ENCODE measurements at places on chromosomes 1 and 21. TPM values are rescaled to one million over a fixed set of nuclear protein-coding genes. Genes with fewer than 3 reads are reported as not detected.

DNA sequence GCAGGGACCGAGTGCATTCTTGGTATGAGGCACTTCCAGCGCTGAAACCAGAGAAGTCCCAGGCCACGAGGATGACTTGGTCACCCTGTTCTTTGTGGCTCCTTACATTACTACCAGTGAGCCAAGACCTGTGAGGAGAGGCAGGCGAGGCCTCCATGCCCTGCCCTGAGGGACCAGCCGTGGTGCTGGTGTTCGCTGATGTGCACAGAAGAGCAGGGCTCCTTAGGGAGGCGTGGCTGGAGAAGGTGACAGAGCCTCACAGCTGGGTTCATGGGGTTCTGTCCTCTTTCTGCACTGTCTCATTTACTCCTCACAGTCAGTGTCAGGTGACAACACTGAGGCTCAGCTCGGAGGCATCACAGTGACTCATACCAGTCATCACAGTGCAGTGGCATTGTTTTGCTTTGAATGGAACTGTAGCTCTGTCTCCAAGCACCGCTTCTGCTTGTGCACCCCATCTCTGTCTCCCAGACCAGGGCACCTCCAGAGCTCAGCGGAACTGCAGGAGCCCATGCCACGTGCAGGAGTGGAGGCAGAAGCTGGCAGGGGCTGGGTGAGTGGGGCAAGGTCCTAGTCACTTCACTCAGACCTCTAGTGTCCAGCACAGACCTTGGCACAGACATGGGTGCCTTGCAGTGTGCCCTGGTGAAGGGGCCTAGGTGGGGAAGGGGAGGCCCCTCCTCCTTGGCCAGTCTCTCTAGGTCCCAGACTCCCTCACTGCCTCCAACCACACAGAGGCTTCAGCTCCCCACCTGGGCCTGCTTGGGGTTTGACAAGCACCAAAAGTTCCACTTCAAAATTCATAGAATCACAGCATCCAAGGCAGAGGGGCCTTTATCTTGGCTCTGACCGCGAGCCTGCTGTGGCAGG lies 310.9 kb downstream of the MATN1 start:
- DNase-seq: no peak

GRCh38 chr1:173925306-173926242 lies 8.4 kb upstream of the SERPINC1 start:
- DNase-seq: no peak

GRCh38 chr21:39685991-39686390 lies 59.0 kb upstream of the IGSF5 start:
- DNase-seq: no peak

- DNase-seq: no peak
These were observed 51.6 kb upstream of the CNTN2 start for GRCh38 chr1:204991342-204991844.

GRCh38 chr1:68624233-68624632 lies 127.4 kb upstream of the DEPDC1 start:
- no peak for DNase-seq

DNA sequence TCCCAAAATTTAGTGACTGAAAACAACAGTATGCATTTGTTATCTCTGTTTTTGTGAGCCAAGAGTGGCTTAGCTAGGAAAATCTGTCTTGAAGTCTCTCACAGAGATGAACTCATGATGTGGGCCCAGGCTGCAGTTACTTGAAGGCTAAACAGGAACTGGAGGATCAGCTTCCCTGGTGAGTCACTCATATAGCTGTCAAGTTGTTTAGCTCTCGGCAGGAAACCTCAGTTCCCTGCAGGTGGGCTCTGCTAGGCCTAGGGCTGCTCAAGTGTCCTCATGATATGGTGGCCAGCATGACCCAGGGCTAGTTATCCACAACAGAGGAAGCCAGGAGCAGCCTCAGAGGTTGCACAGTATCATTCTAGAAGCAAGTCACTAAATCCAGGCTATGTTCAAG lies 30.2 kb upstream of the DDX59 start:
- no peak for DNase-seq

- no peak for DNase-seq
These were observed 1.9 kb upstream of the MPZ start for GRCh38 chr1:161311595-161312181.

- DNase-seq: no peak
These were observed 42.6 kb upstream of the RALGPS2 start for GRCh38 chr1:178682429-178682828.

GRCh38 chr1:26693599-26694572 lies 1.9 kb upstream of the ARID1A start:
- DNase-seq: no peak

GRCh38 chr1:91697416-91697815 lies 188.5 kb downstream of the TGFBR3 start:
- DNase-seq: no peak

DNA sequence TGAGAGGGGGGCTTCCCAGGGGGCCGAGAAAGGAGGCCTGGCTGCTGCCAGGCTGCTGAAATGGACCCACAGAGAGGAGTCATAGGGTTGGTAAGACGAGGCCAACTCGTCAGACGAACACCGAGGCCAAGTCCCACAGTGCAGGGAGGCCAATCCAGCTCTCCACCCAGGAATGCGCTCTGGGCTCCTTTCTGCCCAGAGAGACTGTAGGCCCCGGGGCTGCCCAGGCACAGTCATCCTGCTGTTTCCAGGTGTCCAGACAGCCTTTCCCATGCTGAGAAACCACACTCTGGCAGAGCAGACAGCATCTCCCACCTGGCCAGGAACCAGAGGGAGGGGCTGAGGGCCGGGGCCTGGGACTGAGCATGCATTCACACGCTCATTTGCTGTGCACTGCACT lies 26.7 kb upstream of the RSPO1 start:
- no peak for DNase-seq

DNA sequence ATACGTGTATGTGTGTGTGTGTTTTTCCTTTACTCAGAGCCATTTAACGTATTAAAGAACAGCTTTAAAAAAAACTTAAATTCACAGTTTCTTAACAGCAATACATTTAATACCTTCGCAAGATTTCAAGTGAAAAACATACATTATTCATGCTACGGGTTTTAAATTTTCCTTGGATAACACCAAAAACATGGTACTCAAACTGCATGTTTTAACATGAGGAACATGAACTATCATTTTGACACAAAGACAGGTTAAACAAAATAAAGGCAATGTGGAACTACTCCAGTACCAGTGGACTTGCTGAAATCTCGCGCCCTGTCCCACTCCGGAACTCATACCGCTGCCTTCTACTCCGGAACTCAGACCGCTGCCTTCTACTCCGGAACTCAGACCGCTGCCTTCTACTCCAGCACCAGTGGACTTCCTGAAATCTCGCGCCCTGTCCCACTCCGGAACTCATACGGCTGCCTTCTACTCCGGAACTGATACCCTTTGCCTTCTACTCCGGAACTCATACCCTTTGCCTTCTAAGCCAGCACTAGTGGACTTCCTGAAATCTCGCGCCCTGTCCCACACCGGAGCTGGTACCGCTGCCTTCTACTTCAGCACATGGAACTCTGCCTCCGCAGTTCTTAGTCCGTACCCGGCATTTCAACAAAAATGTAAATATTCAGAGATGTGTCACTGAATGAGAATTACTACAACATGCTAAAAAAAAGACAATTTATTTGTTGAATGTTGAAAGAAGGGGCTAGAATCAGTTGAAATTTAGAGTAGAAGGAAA lies 148.6 kb downstream of the NCAM2 start:
- DNase-seq: no peak

- DNase-seq: no peak
These were observed 217.2 kb downstream of the RPS6KC1 start for GRCh38 chr1:213268221-213268620.

DNA sequence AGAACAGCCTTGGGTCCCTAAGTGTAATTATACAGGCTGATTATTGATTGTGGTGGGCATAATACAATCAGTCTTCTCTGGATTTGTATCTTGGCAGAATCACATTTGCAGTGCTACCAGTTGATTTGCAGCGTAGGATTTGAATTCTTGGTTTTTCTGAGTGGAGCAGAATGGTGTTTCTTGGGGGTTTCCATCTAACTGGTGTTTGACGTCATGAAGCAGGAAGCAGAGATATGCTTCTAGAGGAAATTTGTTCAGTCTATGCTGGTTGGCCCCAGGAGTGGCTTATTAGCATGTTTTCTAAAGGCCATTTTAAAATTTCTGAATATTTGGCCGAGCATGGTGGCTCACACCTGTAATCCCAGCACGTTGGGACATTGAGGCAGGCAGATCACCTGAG lies 3.4 kb downstream of the CTTNBP2NL start:
- no peak for DNase-seq

- no peak for DNase-seq
These were observed 6.4 kb upstream of the GSTM4 start for GRCh38 chr1:109649491-109649914.

DNA sequence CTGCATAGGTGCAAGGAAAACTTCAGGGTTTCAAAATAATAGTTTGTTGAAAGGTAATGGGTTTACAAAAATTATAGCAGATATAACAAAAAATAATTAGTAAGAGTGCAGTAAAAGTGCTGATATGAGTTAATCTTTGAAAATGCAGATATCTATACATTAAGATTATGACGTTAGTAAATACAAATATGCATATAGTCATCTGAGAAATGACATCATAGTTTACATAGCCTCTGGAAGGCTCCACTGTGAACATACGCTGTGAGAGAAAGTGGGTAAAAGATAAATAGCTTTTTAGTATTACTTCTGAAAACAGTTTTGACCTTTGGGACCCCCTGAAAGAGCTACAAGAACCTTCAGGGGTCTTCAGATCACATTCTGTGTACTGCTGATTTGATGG lies 356.2 kb upstream of the SNX7 start:
- DNase-seq: no peak

GRCh38 chr1:111406321-111406768 lies 21.2 kb downstream of the OVGP1 start:
- no peak for DNase-seq

DNA sequence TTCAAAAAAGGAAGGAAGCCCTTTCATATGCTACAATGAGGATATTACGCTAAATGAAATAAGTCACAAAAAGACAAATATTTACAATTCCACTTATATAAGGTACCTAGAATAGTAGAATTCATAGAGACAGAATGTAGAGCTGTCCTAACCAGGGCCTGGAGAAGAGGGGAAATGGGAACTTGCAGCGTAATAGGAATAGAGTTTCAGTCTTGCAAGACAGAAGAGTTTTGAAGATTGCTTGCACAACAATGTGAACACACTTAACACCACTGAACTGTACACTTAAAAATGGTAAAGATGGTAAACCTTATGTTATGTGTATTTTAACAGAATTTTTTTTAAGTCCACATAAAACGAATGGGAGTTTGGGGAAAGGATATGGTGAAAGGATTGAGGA lies 2.9 kb downstream of the CD1B start:
- no peak for DNase-seq

- no peak for DNase-seq
These were observed 94.9 kb upstream of the VANGL1 start for GRCh38 chr1:115546846-115547245.

DNA sequence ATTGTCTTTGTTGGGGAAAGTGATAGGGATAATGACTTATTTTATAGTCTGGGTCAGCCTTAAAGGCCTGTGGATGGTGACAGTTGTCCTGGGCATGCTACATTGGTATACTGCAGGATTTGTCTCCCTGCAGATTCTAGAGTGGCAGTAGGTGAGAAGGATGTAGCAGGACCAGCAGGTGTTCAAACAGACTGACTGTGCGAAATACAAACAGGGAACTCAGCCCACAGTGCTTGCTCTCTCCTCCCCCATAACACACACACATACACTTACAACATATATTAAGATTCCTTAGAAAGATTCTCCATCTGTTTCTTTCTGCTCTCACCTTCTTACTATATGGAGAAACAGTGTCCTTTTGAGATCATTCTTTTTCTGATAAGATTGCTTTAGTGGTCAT lies 6.9 kb downstream of the PDE4B start:
- no peak for DNase-seq

DNA sequence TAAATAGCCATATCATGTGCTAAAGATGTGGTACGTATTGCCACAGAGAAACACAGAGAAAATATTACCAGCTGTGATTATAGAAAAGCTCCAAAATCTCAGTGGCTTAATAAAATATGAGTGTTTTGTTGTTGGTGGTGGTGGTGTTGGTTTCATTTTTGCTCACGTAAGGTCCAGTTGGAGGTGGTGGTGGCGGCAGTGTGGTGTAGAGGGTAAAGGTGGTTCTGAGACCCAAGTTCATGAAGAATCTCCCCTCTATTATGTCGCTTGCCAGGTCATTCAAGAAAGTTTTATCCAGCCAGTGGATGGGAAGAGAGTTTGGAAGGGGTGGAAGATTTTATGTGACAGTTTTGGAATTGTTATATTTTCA lies 217.6 kb upstream of the SAMSN1 start:
- no peak for DNase-seq

DNA sequence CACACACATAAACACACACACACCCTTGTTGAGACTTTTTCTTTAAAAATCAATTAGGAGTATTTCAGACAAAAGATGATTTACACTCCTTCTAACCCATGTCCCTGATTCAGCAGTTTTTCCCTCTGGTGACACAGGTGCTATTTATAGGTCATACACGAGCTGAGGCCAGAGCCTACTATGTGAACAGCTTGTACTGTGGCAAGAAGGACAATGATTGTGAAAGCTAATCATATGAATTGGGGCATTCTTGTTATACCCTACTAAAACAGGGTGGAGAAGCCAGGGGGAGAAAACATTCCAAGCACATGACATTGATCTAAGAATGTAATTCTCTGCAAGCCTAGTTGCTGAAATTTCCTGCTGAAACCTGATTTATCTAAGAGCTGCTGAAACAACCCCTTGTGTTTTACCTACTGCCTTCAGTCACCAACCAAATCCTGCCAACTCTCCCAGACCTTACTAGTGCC lies 60.3 kb downstream of the XCL1 start:
- no peak for DNase-seq

- no peak for DNase-seq
These were observed 12.4 kb downstream of the RNF220 start for GRCh38 chr1:44417351-44418021.

DNA sequence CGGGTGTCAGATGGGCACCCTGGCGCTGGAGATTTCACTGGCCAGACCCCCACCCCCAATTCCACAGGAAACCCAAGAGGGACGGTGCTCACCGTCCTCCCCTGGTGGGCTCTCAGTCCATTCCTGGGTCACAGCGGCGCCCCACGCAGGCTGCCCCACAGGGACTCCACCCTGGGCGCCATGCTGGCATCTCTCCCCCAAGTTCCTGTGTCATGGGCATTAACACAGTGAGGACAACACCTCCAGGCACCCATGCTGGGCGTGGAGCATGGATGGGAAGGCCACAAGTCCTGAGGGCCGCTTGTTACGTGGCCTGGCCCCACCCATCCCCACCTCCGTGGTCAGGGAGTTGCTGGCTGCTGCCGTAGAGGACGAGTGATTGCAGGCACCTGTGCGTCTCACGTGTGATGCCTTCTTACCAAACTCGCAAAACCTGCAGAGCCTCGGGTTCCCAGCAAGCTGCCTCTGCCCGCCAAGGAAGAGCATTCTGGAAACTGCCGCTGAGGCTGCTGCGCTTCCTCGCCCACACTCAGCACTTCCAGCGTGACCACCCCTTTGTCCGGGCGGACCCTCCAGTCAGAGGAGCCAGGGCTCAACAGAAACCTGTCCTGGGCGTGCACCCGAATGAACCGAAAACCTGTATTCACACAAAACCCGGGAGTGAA lies 60.3 kb downstream of the SLX9 start:
- DNase-seq: no peak

The TAS1R2 gene
- total RNA-seq: not detected

The GOLT1A gene
- total RNA-seq: not detected

The DNASE2B gene
- not detected for total RNA-seq

The DMRTA2 gene
- not detected for total RNA-seq

The LCE2C gene
- not detected for total RNA-seq

The CLCNKB gene
- not detected for total RNA-seq

The SPRR2E gene
- total RNA-seq: not detected

The LEFTY2 gene
- total RNA-seq: 0.63 TPM

The HSF2BP gene
- total RNA-seq: 1.1 TPM

The LRRC7 gene
- total RNA-seq: 0.12 TPM

The UTS2 gene
- 0.65 TPM for total RNA-seq

The CAP1 gene
- total RNA-seq: 309 TPM

All from omental fat pad (tissue), 4 donors.